T-helper 1 cell (primary cell): ENCODE measurements at places on chromosomes 6 and 20.

DNA sequence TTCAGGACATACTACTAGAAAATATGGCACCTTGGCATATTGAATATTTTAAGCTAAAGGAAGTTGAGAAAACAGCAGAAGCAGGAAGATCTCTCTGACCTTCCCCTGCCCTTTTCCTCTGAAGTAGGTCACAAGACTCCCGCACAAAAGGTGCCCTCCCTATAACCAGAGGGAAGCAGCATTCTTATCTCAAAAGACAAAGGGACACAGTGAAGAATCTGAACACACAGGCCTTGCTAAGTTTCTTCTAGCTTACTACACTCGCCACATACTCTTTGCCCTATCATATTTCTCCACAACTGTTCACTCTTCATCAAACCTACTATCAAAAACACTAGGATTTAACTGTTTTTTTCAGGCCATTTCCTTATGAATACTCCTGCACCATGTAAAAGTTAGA is 151.2 kb downstream of the ELOVL4 start:
- no peak for DNase-seq

DNA sequence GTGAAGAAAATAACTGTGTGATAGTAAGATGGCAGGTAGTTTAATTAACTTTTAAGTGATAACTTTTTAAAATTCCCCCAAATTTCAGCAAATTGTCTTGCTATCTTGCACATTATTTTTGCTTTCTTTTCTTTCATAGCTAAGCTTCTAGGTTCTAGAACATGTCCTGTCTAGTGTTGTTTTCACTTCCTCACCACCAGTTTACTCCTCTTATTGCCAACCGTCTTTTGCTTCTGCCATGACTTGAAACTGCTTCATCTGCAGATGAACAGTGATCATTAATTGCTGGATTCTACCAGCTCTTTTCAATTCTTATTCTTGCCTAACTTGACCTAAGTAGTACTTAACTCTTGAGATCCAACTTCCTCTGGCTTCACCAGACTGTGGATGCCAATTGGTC is 137.8 kb downstream of the CENPW start:
- no peak for DNase-seq

DNA sequence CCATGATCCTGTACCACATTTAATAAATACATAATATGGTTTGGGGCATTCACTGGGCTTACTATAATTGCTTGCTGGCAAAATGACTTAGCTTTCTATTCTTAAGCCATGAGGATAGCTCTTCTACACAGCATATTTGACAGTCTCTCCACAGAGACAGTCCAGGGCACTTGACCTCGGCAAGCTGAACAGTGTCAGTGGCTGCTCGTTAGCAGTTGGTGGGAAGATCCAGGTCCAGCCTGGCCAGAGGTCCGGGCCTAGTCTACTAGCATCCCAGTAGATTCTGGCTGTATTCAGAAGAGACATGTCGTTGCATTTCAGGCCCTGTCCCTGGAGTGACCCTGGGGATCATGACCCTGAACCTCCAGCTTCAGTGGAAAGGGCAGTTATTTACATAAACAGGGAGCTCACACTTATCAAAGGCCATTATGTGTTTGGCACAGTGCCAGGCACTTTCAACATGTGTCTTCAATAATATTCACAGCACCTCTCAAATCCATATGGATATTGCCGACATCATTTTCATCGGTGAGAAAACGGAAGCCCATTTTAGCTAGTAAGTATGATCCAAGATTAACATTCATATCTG is 139.0 kb downstream of the IMPG1 start:
- no peak for DNase-seq

DNA sequence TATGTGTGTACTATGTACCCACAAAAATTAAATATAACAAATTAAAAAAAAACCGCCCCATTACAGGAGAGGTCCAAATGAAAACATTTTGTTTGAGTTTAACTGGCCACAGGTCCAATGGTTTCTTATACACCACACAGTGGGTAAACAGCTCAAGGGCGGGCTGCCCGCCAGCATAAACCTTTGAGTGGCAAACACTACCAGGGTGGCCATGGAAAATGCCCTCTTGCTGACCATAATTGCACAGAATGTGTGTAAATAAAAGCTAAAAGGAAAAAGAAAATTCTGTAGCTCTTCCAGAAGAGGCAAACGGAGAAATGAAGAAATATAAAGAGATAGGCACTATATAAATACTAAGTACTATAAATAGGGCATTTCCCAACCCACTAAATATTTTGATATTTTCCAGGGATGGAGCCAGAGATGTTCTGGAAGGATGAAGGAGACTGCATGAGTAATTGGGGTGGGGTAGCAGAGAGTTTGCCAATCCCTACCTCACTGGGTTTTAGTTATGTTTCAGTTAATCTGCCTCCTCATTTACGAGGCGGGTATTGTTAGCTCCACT is 1.1 kb upstream of the CDC5L start:
- DNase-seq = no peak

- no peak for DNase-seq
These were observed 29.9 kb downstream of the COX4I2 start for GRCh38 chr20:31667315-31668285.

DNA sequence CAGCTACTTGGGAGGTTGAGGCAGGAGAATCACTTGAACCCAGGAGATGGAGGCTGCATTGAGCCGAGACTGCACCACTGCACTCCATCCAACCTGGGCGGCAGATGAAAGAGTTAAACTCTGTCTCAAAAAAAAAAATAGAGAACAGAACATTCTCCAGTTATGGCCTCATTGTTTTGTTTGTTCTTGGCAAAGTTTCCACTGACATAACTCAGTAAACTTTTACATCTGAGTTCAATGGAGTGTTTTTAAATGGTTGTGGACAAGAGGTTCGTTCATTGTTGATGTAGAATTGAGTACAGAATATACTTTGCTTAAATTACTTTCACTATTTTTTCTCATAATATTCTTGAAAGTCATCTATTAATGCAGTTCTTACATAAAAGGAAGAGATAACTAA is 42.2 kb upstream of the IFNGR1 start:
- DNase-seq = no peak

DNA sequence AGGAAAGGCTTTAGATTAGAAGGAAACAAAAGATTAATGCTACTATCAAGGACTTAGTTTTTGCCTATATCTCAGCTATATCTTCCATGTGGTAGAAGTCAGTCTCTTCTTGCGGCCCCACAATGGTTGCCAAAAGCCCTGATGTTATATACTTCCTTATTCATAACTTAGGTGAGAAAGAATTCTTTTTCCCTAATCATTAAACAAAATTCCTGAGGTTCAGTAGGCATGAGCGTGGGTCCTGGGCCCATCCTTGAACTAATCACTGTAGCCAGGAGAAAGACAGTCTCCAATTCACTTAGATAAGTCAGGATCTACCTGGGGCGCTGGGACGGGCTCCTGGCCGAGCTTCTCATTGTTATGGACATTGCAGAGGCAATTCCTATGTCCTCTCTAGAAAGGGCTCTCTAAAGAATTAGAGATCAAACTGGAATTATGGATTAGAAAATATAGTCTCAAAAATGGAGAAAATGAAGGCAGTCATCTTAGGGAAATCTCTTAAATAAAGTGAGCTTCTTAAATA is 134.3 kb downstream of the KIF6 start:
- no peak for DNase-seq

GRCh38 chr20:46948081-46948480 is 53.4 kb downstream of the EYA2 start:
- no peak for DNase-seq

- no peak for DNase-seq
These were observed 72.6 kb downstream of the SHPRH start for GRCh38 chr6:145891565-145891964.

- no peak for DNase-seq
These were observed 766.5 kb downstream of the HDGFL1 start for GRCh38 chr6:23335894-23336293.

DNA sequence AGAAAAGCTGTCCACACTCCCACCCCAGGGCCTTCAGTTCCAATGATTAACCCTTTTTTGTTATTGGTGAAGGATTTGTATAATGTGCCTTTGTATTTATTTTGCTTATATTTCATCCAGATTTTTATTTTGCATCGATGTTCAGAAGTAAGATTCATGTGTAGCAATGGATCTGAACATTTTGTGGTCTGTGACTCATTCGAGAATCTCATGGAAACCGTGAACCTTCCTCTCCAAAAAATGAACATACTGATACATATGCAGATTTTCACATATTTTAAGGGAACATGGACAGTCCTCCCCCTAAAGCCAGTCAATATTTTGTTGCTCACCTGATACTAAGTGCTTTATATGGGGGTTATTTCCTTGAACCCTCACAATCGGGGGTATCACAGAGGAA is 421.8 kb upstream of the SOX4 start:
- no peak for DNase-seq

- no peak for DNase-seq
These were observed 175.7 kb upstream of the SNX9 start for GRCh38 chr6:157647261-157647915.

DNA sequence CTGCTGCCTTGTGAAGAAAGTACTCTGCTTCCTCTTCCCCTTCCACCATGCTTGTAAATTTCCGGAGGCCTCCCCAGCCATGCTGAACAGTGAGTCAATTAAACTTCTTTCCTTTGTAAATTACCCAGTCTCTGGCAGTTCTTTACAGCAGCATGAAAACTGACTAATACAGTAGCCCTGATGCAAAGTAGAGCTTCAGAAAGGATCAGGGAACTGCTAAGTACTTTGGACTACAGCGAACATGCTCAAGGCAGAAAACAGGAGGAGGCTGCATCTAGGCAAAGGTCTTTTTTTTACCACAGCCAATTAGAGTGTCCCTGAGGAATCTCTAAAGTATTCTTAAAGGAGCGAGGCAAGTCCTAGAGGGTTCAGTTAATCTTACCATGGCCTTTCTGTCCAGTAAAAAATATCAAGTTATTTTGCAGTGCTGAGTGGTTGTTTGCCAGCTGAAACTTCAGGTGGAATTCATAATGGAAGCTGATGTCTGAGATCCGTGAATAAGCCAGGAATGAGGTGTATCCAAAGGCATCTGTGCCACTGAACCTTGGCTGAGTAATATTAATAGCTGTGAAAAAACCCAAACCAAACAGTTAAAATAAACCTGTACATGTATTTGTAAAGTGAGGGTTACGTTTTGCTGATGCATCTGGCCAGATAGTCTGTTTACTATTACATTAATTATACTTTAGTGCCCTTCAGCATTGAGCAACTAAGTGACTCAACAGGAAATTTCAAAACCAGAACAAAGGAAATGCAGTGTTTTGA is 170.4 kb downstream of the PHF3 start:
- DNase-seq = no peak

DNA sequence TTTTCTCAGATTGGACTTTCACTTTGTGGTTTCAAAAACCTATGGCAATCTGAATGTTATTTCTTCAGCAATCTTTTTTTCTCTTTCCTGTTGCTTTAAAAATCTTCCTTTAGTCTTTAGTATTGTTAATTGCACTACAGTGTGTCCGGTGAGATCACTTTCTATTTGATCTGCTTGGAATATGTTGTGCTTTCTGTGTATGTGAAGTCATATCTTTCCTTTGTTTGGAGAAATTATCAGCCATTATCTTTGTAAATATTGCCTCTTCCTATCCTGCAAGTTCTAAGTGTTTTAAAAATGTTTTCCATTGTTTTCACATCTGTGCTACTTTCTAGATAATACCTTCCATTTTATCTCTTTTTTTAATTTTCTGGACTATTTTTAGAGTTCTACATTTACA is 171.4 kb upstream of the PRSS16 start:
- DNase-seq = no peak

DNA sequence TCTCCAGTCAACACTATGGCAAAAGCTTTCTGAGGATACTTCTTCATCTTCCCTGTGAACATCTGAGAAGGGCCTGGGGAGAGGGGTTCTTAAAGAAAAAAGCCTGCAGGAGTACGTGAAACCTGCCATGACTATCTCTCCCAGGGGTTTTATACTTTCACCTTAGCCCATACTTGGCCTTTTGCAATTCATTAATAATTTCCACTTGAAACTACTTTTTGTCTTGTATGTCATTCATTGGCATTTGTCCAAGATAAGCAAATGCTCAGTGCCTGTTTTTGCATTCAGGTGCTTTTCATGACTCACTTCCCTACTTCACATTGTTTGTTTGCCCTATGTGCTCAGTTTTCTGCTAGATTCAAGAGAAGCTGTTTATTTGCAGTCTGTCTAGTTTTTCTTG is 580.3 kb upstream of the GJE1 start:
- DNase-seq = no peak
